Activated CD4-positive, alpha-beta T cell treated with anti-CD3 and anti-CD28 coated beads, Interleukin-2, amount 10 ng/mL, durations not matched to agents 24 days and 14 days (primary cell): ENCODE measurements at places on chromosomes 5 and 9. TPM values are rescaled to one million over a fixed set of nuclear protein-coding genes. Genes with fewer than 3 reads are reported as not detected.

PCDHGA6 gene
- total RNA-seq = 0.31 and 0.54 TPM in 2 replicates

LCN10 gene
- 1.1 and 1.7 TPM in 2 replicates for total RNA-seq

PCDHB3 gene
- total RNA-seq = not detected in 2 replicates

KCNV2 gene
- total RNA-seq = not detected in 2 replicates

ERAP2 gene
- 48.9 and 51.3 TPM in 2 replicates for total RNA-seq

MRRF gene
- 68.8 and 73.1 TPM in 2 replicates for total RNA-seq

SPINK1 gene
- total RNA-seq = not detected in 2 replicates

LCN6 gene
- total RNA-seq = not detected in 2 replicates

ACTL7B gene
- total RNA-seq = 0.09 TPM in 1 of 2 replicates, not detected in the other

C9 gene
- total RNA-seq = not detected in 2 replicates

- peak; percentile 77 for DNase-seq
Observed at GRCh38 chr9:96383165-96383942, at the start of gene SLC35D2. Gene SLC35D2 (minus strand): TSS chr9:96383711. CDS start chr9:96383634, 77 bp downstream.

DNA sequence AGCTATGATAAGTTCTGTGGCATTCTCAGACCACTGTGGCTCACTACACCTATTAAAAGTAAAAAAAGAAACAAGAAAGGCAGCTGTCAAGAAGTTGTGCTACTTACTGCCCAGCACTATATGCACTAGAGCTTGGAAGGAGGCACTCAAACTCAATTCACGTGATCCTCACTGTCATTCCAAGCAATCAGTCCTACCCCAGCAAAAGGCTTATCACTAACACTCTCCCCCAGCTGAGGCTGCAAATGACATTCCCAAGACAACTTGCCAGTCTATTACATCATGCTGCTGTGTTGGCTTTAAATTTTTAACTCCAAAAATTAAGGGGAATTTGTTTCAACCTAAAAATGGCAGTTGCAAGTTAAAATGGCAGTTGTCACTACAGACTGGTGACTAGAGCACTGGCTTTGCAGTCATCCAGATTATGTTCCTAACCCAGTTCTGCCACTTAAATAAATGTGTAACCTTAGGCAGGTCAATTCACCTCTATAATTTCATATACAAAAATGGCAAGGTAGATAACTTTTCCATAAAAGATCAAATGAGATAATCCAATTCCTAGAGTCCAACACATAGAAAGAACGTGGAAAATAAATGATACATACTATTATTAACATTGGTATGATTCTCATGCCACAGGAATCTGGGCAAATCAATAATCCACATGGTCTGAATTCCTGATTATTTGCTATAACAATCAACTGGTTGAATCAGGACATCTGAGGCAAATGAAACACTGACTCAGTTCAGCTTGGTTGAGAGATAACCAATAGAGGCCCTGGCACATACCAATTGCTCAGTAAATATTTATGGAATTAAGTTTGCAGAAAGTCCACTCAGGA is 52.4 kb downstream of the FBXW11 start:
- no peak for DNase-seq

GRCh38 chr9:130817914-130818313 is 17.1 kb upstream of the ABL1 start:
- no peak for DNase-seq

DNA sequence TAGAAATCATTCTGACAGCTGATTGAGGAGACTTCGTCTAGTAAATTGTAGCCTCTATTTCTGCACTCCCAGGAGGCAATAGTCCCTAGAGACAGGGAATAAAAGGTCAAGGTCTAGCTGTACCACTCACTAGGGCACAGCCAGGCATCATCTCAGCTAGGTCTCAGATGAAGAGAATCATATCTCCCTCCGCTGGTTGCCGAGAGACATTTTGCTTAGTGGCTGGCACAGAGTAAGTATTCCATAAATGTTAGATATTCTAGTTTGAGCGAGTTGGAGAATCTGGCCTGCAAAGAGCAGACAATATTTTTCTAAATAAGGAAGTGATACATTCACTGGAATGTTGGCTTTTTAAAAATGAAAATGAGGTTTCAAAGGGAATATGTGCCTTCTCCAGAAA is 180.4 kb upstream of the ACTBL2 start:
- DNase-seq = no peak

GRCh38 chr5:175124251-175124813 is 319.6 kb downstream of the DRD1 start:
- DNase-seq = no peak

DNA sequence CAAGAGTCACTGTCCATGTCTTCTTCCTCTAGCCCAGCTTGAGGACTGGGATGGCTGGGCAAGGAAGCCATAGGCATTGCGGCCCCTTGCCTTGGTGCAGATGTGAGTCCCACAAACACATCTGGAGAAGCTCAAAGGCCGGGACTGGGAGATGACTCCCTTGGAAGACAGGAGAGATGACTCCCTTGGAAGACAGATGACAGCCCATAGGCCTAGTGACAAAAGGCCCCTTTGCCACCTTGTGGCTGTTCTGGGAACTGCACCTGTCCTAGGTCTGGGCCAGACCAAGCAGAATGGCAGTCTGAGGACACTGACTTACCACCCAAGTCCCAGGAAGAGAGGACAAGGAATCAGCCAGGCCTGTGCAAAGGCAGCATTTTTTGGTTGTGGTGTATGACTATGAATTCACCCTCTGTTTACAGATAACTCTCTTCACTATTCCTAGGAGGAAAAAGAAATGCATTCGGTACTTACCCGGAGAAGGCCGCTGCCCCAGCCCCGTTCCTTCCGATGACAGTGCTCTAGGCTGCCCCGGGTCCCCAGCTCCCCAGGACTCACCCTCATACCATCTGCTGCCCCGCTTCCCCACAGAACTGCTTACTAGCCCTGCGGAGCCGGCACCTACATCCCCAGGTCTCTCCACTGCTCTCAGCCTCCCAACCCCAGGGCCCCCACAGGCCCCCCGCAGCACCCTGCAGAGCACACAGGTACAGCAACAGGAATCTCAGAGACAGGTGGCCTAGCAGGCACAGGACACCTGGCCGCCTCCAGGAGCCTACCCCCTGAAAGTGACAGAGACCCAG is 30.8 kb downstream of the SKP1 start:
- peak; percentile 95 for DNase-seq

- no peak for DNase-seq
Observed at GRCh38 chr9:126708178-126708577, 94.5 kb downstream of the LMX1B start.

GRCh38 chr9:35646153-35646532 is 4.6 kb downstream of the SIT1 start:
- no peak for DNase-seq

- DNase-seq = peak; percentile 73
Observed at GRCh38 chr5:132176521-132176945, 51.1 kb downstream of the P4HA2 start.

- peak; percentile 36 for DNase-seq
Observed at GRCh38 chr9:125749287-125749935, 2.2 kb downstream of the PBX3 start.

DNA sequence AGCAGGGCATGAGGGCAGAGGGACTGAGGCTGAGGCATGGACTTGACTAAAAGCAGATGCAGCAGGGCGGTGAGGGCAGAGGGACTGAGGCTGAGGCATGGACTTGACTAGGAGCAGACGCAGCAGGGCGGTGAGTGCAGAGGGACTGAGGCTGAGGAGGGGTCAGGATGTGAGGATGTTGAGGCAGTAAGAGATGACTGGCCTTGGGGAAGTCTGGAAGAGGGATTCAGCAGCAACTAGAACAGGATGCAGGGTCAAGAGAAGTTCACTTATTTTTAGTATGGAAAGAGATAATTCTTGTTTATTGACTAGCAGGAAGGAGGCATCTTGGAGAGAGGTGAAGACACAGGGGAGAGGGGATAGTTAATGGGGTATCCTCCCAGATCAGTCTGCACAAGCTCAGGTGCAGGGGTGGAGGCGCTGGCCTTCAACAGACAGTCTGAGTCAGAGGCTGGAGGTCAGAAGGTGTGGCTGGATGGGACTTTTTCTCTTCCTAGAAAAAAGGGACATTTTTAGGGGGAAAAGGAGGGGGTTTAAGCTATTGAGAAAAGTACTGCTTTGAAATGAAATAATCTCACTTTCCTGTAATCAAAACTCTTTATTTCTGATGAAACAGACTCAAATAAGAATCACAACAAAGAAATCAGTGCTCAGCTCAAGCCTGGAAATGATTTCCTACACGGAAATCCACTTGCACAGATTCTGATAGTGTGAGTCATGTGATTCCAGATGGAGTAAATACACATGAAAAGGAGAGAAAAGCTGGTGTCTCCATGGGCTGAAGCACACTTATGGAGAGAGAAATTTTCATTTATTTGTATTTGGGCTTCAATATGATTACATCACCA is 130.9 kb downstream of the PALM2AKAP2 start:
- no peak for DNase-seq

DNA sequence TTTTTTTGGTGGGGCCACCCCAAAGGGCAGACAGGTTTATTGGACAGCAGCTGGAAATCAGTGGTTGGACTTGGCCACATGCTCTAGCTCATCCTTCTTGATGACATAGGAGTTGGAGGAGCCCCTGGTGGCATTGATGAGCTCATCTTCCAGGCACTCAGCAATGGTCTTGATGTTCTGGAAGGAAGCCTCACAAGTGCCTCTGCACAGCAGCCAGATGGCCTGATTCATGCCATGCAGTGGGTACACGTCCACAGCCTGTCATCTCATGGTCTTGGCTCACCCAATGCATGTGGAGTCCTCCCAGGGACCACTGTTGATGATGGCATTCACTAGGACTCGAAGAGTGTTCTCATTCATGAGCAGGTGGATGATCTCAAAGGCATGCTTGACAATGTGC is 11.3 kb upstream of the RCL1 start:
- DNase-seq = no peak

DNA sequence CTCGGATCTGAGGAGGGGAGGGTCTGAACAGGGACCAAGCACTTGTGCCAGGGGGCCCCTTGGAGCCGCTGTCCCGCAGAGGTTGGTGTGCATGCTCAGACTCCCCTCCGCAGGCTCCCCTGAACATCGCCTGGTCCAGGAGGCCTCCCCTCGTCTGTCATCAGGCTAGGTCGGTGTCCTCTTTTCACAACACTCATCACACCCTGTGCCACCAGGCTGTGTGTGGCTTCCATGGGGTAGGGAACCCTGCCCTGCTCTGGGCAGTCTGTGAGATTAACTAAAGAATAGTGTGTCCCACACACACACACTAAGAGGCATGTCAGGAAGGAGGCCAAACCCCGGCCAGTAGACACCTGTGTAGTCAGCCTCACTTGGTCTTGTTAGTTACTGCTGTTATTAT is 119.3 kb downstream of the C5orf15 start:
- no peak for DNase-seq

- no peak for DNase-seq
Observed at GRCh38 chr9:97557606-97558095, 56.2 kb downstream of the TMOD1 start.

DNA sequence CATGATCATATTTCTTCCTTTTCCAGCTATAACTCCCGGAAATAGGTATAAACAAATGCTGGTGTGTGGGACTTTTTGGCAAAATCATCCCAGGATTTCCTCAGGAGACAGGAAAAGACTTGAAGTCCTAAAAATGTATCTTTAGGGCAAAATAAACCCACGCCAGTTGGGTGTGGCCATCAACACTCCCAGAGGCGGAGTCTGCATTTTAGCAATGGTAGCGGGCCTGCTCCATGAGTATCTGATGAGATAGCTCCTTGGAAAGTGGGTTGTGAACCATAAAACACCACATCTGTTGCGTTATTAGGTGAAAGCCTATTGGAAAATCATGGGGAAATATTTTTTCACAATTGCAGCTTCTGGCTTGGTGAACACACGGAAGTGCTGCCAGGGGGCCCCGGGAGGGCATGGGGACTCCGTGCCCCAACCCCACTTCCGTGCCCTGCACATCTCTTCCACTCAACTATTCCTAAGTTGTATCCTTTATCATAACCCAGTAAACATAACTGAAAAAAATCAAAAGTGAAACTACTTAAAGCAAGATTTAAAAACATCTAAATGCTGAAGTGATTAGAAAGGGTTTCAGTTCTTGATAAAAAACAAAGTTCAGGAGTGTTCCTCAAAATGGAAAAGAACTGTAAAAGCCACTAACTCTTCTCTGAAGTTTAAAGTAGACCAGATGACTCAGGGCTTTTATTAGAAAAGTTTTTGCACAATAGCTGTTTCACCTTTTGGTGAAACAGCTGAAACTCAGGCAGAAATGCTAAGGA is 111.2 kb downstream of the LRRC70 start:
- DNase-seq = no peak

- no peak for DNase-seq
Observed at GRCh38 chr5:22258139-22258538, 595.0 kb downstream of the CDH12 start.

DNA sequence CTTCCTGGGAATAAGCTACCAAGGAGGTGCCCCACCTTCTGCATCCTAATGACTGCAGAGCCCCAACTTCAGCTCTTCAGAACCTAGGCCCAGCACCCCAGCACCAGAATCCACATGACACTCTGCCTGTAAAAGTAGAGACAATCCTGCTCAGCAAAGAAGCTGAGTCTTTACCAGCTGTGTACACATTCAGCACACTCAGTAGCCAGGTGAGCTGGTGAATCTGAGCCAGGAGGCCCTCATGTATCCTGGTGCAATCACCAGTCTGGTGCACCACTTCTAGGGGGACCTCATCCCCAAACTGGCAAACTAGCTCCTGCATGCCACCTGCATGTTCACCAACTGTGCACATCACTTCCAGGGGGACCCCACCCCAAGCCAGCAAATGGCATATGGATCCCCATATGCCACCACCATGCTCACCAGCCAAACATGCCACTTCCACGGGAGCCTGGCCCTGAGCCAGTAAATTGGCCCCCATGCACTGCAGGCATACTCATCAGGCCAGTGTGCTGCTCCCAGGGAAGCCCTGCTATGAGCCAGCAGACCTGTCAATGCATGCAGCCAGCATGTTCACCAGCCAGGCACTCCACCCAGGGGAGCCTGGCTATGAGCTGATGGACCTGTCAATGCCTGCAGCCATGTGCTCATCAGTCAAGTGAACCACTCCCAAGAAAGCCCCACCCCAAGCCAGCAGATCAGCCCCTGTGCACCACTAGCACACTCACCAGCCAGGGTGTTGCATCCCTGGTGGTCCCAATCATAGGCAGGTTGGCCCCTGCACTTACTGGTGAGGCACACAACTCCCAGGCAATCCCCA is 15.6 kb upstream of the BTNL9 start:
- no peak for DNase-seq

- no peak for DNase-seq
Observed at GRCh38 chr9:347667-348292, 133.1 kb downstream of the DOCK8 start.

- no peak for DNase-seq
Observed at GRCh38 chr9:85199866-85200495, 530.5 kb downstream of the NTRK2 start.

DNA sequence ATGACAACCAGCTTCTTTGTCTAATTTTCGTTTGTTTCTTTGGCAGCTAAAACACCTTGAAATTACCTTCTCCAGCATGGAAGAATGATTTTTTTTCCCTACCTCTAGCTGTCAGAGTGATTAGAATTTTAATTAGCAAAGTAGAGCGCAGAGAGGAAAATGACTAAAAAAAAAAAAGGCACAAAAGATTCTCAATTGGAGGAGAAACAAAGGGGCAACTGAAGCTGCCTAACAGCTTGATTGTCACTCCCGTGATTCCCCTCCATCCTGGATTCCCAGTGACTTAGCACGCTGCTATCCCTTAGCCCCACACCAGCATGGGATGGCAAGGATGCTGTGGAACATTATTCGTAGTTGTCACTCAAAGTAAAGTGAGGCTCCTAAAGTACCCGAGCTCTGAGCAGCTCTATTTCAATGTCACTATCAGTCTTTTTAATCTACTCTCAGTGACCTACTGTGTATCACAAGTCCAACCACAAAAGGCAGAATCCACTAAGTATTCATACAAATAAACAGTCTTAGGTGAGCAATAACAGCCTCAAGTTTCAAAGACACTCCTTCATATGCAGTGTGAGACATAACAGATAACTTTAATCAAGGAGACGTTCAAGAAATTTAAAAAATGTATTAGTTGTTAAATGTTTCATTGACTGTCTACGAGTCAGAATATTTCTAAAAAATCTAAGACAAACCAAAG is 710.0 kb upstream of the GRAMD2B start:
- no peak for DNase-seq
